ENCODE measurements at places on chromosomes 1 and 21.
A peak's percentile ranks its signal among the peaks of the same experiment; 100 is the strongest.

- DNase-seq = no peak
Observed at GRCh38 chr1:200899451-200899915, 4.8 kb downstream of the INAVA start.

DNA sequence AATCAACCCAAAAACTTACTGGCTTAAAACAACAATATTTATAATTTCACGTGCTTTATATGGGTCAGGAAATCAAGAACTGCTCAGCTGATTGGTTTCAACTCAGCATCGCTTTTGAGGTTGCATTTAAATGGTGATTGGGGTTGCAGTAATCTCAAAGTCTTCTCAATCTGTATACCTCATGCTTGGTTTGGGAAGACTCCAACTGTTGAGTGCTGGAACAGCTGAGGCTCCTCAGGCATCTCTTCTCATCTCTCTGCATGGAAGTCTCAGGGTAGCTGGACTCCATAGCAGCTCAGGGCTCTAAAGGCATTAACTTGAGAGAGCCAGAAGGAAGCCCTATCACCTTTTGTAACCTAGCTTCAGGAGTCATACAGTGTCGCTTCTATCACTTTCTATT, 35.1 kb downstream of the AK5 start:
- DNase-seq = no peak

DNA sequence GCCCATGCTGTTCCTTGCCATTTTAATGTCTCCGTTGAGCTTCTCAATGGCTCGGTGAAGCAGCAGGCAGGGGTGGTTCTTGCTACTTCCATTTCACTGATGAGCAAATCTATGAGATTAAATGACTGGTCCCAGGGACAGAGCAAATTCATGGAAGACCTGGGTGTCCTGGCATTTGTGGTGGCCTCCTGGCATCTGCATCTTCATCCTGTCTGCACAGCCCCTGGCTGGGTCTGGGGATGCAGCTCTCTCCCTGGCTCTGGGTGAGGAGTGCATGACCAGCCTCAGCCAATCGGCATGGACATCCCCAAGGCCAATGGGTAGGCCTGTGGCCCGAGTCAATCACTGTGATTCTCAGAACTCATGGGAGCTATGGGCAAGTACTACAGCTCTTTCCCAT, 261.7 kb downstream of the KCNJ6 start:
- no peak for DNase-seq

DNA sequence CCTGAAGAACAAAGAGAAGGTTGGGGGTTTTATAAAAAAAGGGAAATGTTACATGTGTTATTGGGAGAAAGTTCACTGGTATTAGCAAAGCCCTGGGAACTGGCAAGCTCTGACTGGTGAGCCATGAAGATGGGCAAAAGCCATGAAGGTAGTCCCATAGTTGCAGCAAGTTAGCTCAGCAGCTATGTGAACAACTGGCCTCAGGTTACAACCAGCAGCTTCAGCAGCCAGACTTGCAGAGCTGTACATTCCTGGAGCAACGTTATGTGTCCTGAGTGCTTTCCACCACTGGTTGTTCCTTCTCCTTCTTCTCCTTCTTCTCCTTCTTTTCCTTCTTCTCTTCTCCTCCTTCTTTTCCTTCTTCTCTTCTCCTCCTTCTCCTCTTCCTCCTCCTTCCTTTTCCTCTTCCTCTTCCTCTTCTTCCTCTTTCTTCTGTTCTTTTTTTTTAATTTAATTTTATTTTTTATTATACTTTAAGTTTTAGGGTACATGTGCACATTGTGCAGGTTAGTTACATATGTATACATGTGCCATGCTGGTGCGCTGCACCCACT, 56.1 kb upstream of the TLR5 start:
- DNase-seq = no peak

DNA sequence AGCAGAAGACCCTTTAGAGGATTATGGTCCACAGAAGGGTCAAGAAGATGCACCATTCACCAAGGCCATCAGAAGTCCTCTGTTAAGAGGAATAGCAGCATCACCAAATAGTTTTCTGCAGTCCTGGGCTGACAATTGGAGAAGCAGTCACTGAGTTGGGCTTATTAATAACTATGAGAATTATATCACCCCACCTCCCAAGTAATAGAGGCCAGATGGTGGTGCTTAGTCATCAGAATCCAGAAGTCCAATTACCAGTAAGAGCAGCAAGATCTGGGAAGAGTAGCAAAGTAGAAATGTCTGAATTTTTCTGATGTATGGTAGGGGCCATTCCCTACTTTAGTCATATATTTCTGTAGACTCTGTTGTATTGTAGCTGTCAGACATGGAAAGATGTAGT, 6.1 kb upstream of the PSMA5 start:
- no peak for DNase-seq

DNA sequence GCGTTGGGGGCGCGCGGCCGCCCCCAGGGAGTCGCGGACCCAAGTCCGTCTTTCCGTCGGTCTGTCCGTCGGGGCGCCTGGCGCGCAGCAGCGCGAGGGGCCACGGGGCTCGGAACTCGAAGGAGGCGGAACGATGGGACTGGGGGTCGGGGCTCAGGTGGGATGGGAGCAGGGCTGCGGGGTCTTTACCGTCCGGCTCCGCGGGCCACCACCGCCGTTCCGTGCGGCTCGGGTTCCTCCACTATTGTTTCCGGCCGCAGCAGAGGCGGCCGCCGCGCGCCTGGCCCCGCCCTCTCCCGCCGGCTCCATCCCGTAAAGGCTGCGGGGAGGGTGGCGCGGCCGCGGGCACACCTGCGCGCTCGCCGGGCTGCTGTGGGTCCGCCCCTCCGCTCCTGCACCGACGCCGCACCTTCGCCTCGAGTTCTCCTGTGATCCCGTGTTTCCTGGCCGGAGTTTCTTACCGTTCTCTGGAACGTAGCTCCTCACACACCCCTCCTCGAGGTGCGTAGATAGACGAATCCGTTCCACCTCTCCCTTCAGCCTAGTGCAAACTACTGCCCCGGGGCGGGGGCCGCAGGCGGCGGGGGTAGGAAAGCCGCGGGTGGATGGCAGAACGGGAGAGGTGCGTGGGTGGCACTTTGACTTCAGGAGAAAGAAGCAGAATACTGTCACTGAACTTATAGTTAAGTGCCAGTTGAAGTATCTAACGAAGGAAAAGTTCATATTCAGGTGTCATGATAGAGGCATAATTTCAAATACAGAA, at the start of gene C21orf91:
C21orf91 (minus strand) TSS at position 243 of the 763 bp plus-strand sequence. CDS start 1,038 bp downstream, outside the sequence.
- DNase-seq = peak; percentile 85

- no peak for DNase-seq
Observed at GRCh38 chr1:189899686-189900425, 577.8 kb downstream of the BRINP3 start.

DNA sequence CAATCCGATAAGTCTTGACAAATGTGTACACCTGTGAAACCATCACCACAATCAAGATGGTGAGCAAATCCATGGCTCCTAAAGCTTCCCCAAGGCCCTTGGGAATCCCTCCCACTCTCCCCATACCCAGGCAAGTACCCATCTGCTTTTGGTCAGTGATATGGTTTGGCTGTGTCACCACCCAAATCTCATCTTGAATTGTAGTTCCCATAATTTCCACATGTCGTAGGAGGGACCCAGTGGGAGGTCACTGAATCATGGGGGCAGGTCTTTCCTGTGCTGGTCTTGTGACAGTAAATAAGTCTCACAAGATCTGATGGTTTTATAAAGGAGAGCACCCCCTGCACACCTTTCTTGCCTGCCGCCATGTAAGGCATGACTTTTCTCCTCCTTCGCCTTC, 14.6 kb upstream of the GUCA2B start:
- DNase-seq = no peak

GRCh38 chr1:4161366-4162006, 261.4 kb upstream of the C1orf174 start:
- no peak for DNase-seq

- no peak for DNase-seq
Observed at GRCh38 chr1:92877081-92877711, 45.4 kb downstream of the RPL5 start.

DNA sequence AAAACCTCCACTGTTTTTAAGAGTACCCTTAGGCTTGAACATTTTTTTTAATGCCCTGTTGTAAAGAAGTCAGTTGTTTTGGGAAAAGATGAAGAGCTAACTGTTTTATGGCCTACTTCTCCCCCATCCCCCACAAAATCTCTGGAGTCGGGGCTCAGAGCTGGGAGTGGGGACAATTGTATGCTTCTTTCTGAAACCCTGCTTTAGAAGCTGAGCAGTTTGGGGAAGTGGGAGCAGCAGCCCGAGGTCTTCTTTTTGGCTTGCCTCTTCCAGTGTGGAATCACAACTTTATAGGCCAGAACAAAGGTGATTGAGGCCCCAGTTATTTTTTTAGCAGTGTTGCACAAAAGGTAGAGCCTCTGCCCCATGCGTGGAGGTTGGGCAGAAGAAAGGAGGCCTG, 25.2 kb downstream of the PPP2R5A start:
- no peak for DNase-seq

DNA sequence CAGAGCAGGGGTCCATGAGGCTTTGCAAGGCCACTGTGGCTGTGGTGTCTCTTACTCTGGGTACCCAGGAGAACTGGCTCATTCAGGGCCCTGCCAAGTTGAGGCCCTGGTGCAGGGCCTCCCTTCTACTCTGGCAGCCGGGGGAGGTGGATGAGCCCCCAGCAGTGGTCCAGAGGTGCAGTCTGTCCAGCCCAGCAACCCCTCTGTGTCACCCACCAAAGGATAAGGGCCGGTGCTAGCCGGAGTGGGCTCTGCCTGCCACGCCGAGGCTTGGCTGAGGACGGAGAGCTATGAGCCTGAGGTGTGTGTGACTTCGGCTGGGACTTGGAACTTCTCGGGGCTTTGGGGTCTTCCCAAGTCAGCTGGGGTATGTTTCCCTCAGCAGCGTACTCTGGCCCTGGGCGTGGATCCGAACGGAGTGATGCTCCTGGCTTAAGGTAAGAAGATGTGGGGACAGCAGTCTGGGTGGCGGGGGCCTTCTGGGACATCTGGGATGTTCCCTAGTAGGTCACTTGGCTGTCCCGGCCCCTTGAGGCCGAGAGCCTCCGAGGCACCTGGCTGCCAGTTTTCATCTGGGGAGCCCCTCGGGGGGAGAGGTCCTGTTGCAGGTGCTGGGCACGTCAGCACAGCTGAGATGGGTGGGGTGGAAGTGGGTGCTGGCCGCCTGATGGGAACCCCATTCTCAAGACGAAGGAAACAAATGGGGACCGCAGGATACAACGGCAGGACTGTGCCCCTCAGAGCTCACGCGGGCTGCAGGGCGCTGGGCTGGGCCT, 25.9 kb downstream of the RUNX3 start:
- DNase-seq = no peak

- DNase-seq = no peak
Observed at GRCh38 chr1:108000620-108001111, 35.7 kb upstream of the VAV3 start.

GRCh38 chr1:27668808-27669723, 2.9 kb downstream of the IFI6 start:
- DNase-seq = peak; percentile 36

DNA sequence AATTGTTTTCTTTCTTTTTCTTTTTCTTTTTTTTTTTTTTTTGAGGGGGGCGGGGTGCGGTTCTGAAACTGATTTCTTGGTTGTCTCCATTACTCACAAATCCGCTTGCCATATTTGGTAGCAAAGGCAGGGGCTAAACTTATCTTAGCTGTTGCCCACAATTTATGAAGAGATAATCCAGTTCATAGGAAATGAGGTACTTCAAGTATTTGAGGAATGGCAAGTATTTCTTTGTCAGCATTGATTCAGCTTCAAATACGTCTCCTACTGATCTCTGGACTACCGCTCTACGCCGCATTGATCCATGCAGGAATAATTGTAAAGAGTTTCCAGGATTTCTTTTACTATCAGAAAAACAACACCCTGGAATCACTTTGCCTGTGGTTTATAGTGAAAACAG, 289.2 kb upstream of the DPYD start:
- no peak for DNase-seq

DNA sequence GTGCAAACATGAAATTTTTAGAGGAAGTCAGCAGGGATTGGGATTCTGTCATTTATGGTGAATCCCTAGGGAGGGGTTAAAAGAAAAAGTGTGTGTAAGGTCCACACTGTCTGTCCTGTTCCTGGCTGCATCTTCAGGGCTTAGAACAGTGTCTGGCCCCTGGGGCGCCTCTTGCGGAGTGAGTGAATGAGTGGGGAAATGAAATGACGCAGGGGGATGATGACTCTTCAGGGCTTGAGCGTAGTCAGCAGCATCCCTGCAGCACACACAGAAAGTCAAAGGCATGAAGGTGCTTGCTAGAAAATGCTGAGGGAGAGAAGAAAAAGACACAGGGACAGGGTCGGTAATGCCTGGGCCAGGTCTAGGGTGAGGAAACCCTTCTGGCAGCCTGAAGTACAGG, 57.8 kb downstream of the PGBD5 start:
- DNase-seq = no peak

DNA sequence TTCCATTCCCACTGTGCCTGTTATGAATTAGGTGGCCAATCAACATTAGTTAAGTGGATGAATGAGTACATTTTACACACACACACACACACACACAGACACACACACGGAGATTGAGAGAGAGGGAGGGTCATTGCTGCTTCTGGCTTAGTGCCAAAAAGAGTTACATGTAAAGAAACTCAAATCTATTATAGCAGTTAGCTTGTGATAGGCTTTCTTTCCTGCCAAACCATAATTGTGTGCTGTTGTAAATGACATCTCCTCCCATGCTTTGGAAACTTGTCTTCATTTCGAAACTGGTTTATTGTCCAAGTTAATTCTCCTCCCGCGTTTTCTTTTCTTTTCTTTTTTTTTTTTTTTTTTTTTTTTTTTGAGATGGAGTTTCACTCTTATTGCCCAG, 1.4 kb upstream of the MT1HL1 start:
- no peak for DNase-seq

- DNase-seq = no peak
Observed at GRCh38 chr1:76418531-76418930, 344.0 kb downstream of the ST6GALNAC3 start.

DNA sequence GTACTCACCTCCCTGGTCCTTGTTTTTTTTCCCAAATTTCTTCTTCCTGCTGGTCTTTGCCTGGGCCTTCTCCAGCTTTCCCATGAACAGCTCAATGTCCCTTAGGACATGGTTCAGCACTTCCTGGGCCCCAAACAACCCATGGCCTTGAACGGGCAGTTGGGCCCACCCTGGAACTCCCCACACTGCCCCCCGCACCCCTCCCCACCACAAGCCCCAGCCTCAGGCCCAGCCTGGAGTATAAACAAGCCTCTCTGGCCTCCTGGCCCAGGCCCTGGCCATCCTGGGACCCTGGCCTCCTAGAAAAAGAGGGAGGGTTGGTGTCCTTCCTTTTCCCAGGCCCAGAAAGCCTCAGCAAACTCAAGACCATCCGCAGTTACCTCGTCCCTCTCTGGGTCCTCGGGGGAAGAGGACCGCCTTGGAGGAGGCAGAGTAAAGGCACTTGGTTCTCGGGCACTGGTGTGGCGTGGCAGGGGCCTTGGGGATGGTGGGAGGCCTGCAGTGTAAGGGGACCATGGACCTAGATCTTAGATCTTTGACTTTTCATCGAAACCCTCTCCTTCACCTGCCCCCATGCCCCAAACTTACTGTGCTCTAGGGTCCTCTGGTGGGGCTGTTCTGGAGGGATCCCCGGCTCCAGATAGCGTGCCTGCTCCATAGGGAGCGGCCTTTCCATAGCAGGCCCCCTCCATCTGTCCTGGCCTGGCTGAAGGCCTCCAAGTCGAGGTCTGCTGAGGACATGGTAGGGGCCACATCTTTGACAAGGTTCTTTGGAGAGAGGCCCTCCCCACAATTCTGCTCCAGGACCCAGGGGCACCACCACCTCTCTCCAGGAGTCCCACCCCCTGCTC, 5.6 kb downstream of the EPS8L3 start:
- no peak for DNase-seq
